ENCODE measurements at places on chromosomes 16 and 17.

- no peak for DNase-seq
These were observed 17.1 kb downstream of the ITGB4 start for GRCh38 chr17:75738218-75738802.

DNA sequence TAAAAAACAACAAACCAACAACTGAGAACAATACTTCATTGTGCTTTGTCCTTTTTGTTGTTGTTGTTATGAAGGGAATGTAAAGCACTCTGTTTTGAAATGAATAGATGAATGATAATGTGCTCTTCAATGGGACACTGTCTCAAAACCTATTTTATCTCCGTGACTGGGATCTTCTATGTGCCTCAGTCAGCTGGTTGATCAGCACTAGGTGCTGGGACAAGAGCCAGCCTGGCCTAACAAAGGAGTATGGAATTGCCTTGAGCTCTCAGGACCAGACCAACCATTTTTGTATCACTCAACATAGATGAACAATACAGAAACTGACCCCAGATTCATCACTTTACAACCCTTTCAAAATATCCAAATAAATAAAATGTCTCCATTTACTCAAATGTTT is 440.2 kb downstream of the KCNJ2 start:
- no peak for DNase-seq

DNA sequence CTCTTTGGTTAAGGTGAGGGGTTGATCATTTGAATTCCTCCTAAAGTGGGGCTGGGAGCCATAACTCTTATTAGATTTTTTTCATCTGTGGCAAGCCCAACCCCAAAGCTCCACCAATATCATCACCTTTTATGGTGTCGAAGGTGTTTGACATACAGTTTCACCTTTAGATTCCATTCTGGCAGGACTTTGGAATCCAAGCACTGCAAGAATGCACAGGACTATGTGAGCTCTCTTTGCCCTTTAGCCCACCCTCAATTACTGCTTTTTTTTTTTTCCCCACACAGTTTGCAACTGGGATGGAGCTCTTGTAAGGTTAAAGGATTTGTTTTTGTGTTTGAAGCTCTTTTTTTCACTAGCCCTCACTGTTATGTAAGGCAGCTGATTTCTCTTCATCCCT is 154.0 kb upstream of the KCNJ16 start:
- no peak for DNase-seq

- DNase-seq = no peak
These were observed 13.5 kb downstream of the SDR42E1 start for GRCh38 chr16:81997738-81998137.

- DNase-seq = no peak
These were observed 42.3 kb downstream of the BEAN1 start for GRCh38 chr16:66469291-66469946.

GRCh38 chr17:44992242-44992939 is 24.3 kb upstream of the C1QL1 start:
- no peak for DNase-seq

DNA sequence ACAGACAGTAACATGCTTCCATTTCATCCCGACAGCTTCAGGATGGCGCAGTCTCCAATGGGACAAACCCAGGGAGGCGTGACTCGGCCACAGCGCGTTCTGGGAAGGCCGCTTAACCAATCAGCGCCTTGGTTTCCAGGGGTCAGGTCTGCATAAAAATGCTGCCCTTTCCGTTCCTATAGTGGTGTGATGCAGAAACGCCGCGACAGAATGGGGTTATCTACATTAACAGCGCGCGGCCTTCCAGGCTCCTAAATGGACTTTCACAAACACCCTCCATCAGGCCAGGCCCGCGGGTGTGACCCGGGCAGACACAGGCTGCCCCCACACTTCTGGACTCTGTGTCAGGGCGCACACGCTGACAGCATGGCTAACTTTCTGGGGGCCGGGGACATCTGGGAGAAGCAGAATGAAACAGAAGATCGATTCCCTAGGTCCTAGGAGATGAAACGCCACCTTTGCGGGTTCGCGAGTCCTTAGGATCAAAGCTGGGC is 792 bp downstream of the TMEM231 start:
- DNase-seq = peak; percentile 66

- DNase-seq = peak; percentile 94
These were observed 9.9 kb downstream of the TBX2 start for GRCh38 chr17:61409301-61410112.

DNA sequence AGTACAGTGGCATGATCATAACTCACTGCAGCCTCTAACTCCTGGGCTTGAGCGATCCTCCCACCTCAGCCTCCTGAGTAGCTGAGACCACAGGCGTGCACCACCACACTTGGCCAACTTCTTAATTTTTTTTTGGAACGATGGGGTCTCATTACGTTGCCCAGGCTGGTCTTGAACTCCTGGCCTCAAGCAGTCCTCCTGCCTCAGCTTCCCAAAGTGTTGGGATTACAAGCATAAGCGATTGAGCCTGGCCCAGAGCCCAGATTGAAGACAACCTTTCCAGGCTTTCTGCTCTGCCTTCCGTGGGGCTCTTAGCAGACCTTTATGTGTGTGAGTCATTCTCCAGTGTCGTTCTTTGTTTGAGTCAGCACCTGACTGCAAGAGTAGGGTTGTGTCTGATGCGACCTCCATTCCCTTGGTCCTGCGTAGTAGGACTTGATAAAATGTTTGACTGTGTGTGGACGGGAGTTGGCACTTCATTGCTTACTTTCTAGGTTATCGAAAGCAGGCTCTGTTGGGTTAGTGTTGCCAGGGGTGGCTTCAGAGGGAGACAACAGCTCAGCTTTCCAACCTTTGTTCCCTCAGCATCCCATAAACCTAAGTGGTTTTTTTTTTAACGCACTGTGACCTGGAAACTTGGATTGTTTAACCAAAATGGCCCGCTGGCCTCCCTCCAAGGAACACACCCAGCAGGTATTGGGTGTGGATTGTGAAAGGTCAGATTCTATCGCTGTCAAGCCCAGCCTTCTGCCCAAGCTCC is 26.4 kb downstream of the EEF2K start:
- no peak for DNase-seq

GRCh38 chr17:27760069-27760885 is 40.1 kb downstream of the NOS2 start:
- DNase-seq = no peak

DNA sequence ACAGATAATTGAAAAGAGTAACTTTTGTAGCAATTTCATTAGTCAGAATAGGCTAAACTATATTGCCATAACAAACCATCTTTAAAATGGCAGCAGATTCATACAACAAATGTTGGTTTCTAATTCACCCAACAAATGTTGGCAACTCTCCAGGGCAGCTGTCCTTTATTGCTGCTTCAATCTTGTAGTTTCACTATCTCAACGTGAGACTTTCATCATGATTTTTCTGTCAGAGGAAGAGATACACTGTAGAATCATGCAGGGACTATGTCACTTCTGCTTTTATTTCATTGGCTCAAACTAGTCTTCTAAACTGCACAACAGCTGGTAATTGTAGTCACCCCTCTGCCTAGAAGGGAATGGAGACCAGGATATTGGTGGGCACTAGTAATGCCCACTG is 174.2 kb downstream of the TANC2 start:
- no peak for DNase-seq

DNA sequence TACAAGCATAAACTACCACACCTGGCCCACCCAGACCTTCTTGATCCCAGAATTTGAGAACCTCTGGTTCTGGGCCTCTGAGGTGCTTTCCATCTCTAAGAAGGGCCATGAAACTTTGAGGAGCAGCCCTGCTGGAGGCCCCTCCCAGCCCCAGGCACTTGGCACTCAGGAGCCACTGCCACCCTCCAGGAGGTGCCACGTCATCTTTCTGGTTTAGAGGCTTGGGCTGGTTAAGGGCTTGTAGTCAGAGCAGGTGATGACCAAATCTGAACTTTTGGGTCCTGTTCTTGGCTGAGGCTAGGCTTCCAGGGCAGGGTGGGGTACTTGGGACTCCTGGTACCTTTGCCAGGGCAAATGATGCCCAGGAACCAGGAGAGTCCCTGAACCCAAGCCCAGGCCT is 13.8 kb upstream of the DLX4 start:
- no peak for DNase-seq

- no peak for DNase-seq
These were observed 154.7 kb downstream of the C16orf78 start for GRCh38 chr16:49528060-49528865.

DNA sequence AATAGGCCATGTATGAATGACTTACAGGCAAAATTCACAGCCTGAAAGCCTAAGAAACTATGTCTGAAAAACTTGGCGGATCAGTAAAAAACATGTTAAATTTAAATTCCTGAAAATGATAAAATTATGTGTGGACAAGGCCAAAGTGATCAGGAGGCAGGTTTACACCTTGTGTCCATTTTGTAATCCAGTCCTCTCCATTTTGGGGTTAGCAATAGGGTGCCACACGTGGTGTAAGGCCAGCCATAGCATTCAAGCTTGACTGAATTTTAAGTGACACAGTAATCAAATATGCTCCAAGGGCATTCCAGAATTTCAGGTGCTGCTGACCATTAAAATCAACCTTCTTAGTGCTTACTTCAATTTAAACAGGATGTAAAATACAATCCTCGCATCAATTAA is 2.7 kb downstream of the RNF43 start:
- no peak for DNase-seq

GRCh38 chr16:59887856-59888255 is 1153.7 kb upstream of the GOT2 start:
- DNase-seq = no peak

- DNase-seq = no peak
These were observed 104.6 kb downstream of the GNAO1 start for GRCh38 chr16:56295739-56296527.

- no peak for DNase-seq
These were observed 74.1 kb upstream of the CDH11 start for GRCh38 chr16:65195998-65196397.

GRCh38 chr17:35790841-35791240 is 4.6 kb downstream of the MMP28 start:
- no peak for DNase-seq

GRCh38 chr17:80356231-80356856 is 58.6 kb upstream of the ENDOV start:
- DNase-seq = no peak

DNA sequence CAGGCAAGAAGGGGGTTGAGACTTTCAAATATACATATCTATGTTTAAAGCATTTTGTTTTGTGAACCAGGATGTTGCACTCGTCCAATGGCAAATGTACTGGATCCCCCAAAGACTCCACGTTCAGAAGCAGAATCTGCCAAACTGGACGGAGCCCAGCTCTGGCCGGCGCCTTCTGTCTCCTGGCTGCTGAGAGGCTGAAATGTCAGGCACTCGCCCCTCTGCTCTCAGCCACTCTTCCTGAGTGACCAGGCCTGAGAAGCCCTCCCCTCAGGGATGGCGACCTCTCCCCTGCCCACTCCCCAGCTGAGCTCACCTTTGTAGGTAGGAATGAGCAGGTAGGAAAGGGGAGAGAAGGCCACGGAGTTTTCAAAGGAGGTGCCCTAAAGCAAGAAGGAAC is 187.5 kb upstream of the FOXF1 start:
- no peak for DNase-seq

DNA sequence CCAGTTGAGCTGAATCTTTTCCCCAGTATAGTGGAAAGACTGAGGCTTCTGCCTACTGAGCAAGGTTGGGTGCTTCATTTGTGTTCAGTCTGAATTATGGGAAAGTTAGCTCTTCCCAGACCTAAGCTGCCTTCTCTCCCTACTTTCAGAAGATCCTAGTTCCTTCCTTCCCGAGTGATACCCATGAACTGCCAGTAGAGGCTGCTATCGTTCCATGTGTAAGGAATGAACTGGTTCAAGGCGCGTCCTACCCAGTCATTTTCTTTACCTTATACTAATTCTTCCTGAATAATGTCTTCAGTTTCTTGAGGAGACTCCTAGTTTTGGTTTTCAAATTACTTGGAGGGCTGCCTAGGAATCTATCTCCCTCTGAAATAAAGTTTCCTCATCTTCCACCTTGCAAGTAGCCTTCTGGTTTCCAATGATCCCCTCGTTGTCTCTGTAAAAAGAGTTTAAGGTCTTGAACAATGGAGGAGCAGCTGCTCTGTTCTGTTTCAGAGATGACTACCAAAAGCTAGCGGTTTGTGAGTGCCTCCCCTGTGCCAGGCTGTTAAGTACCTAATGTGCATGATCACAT is 934 bp upstream of the AOC2 start:
- peak; percentile 23 for DNase-seq

Data from T1000 (cell line).